DMS79 treated with DMSO at 0.1 percent for 48 hours (cell line): ENCODE measurements at places on chromosomes 13 and 19.
A peak's percentile ranks its signal among the peaks of the same experiment; 100 is the strongest.

DNA sequence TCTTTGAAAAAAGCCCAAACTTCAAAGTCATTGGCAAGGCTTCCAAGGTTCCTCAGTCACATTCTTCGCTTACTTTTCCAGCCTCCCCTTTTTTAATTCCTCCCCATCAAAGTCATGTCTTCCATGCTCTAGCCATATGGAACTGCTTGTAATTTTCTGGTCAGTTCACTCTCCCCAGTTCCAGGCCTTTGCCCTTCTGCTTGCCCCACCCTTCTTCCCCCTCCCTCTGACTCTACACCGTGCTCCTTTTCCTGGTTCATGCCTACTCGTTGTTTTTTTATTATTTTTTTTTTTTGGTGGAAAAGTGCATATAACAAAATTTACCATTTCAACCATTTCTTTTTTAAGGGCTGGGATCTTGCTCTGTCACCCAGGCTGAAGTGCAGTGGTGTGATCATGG, 102.3 kb downstream of the UBL3 start:
- no peak for DNase-seq

GRCh38 chr13:96662036-96662435, 332.2 kb downstream of the OXGR1 start:
- no peak for DNase-seq

- DNase-seq, result no peak
These were observed 38.7 kb upstream of the ZNF254 start for GRCh38 chr19:24048261-24048660.

GRCh38 chr19:51754109-51754508, 2.4 kb upstream of the FPR1 start:
- no peak for DNase-seq

GRCh38 chr13:35477386-35477946, 977 bp upstream of the MAB21L1 start:
- DNase-seq, result no peak

DNA sequence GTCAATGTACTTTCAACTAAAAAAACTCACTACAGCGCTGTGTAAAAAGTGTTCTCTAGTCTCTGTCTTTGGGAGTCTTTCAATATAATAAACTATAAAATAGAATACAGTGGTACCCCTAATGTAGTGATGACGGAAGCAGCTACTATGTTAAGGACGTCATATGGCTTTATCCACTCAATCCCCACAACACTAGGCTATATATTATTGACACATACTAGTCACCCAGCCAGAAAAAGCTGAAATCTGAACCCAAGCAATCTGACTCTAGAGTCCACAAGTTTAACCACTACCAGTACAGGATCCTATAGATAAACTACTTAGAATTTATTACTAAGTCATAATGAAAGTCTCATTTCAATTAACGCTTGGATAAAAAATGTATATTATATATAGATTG, 48.3 kb downstream of the ELF1 start:
- no peak for DNase-seq

DNA sequence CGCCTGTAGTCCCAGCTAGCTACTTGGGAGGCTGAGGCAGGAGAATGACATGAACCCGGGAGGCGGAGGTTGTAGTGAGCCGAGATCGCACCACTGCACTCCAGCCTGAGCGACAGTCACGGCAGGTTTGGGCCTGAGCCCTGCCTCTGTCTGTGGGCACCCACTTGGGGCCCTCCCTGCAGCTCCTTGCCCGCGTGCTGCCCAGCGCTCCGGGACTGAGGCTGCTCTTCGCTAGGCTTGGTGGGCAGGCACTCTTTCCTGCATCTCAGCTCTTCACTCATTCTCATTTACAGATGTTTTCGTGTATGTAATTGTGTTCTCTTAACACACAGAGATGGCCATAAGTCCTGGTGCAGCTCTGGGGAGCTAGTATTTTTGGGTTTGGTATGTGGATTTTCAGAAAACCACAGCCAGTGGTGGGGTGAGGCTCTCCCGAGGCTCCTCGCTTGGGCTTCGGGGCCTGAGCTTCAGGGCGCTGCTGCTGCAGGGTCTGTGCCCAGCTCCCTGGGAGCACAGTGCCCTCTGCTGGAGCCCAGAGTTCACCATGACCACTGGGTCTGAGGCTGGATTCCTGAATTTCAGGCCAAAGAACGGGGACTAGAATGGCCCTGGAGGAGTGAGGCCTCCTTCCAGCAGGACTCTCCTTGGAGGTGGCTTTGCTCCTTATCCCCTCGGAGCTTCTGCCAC, 15.2 kb downstream of the UPF1 start:
- peak; percentile 34 for DNase-seq

DNA sequence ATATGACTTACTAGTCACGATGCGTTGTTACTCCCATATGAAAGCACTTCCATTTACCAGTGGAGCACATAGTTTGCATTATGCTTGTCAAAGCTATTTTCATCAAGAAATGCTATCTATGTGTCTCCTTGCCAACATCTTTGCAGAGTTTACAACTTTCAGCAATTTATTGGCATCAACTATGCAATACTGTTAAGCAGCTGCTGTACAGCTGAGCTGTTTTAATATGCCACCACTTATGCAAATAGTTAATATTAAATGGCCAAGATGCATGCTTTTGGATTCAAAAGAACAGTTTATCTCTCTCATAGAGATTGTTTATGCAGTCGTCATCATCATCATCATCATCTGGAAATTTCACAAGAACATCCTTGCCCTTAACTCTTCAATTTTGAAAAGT, 67.9 kb upstream of the KLF5 start:
- DNase-seq, result no peak

DNA sequence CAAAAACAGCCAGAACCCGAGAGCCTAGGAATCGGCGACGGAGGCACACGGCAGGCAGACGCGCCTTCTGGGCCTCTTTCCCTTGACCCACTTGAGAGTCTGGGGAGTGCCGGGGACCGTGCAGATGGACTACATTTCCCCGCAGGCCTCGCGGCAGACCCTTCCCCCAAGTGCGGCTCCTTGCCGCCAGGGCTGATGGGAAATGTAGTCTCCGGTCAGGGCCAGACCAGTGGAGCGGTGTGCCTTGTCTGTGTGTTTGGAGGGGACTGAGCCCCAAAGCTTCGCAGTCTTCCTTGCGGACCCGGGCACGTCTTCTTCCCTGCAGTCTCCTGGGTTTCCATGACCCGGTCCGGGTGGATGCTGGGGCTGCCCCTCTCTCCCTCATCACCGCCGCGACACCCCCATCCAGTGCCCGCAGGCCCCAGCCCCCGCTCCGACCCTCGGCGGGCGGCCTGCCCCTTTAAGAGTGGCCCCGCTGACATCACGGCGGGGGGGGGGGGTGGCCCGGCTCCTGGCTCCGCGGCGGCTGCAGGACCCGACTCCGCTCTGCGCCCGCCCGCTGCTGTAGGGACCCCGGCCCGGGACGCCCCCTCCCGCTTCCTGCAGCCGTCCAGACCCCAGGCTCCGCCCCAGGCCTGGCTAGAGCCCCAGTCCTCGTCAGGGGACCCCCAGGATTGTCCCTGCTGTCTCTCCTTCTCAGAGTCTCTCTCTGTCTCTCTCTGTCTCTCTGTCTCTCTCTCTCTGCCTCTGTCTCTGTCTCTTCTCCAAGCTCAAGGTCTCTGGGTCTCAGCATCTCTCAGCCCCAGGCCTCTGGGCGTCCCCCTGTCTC, 758 bp upstream of the CACNG7 start:
- DNase-seq, result peak; percentile 50

- no peak for DNase-seq
These were observed 358.9 kb upstream of the NBEA start for GRCh38 chr13:34583181-34583580.

- peak; percentile 80 for DNase-seq
These were observed 68.6 kb upstream of the KL start for GRCh38 chr13:32947411-32948276.

- peak; percentile 96 for DNase-seq
These were observed 73.4 kb upstream of the UBL3 start for GRCh38 chr13:29923554-29924481.

DNA sequence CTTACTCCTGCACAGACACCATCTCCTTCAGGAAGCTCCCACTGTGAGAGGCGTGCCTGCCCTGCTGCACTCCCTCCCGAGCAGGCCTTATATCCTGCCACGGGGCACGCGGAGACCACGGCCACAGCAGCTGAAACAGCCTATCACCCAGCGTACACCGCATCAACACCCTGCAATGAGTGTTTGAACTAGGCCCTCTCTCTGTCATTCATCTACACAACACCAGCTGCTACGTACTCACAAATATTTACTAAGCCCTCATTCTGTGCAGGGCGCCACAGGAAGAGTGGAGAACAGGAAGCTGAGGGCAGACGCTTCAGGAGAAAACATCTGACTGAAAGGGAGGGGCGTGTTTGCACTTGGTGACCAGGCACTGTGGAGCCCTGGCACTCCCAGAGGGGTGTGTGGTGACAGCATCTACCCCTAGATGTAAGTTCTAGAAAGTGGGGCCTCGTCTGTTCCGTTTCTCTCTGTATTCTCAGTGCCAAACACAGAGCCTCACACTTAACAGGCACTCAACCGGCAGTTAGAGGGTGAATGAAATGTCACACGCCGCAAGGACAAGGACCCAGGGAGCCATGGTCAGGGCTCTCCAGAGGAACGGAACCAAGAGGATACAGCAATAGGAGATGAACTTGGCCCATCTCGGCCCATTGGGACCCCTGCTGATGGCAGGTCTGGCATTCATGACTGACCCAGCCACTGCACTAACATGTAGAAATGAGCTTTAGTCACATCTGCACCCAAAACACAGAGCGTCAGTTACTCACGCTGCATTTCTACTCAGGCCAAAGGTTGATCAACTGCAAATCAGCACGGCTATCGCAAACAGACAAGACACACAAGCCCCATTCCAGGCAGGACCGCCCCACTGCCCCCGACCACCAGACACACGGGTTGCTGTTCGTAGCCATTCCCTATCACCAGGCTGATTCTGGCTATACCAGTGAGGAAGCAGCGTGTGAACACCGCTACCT, 15.7 kb downstream of the RANBP3 start:
- DNase-seq, result peak; percentile 86

DNA sequence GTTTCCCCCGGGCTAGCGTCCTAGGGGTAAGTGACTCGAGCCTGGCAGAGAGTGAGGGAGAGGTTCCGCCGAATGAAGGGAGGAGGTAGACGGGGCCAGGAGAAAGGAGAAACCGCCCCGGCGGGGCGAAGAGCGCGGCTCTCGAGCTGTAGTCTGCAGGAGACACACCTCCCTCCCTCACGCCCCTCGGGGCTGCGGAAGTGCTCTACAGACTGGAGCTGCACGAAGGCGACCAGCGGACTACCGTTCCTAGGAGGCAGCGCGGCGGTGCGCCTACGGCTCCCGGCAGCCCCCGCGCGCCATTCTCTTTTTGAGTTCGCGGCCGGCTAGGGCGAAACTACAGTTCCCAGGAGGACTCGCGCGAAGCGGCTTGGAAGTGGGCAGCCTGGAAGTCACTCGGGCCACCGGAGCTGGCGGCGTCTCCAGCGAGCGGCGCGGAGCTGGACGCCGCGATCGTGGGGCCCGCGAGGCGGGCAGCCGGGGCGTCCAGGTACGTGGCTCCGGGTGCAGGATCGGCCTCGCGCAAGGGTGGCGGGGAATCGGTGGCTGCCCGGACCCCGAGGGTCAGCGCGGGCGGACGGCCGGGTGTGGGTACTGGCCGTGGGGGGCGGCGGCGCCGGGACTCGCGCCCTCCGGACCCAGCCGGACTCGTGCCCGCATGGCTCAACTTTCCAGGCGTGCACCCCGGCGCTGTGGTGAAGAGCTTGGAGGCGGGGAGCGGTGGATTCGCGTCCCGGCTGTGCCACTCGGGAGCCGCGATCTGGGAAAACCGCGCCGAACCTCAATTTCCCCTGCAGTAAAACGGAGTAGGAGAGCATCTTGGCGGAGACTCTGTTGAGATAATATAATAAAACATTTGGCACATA, at the start of gene SIPA1L3:
Gene SIPA1L3, plus strand, starts transcription at position 340 of the 866 bp plus-strand sequence. CDS start 174,358 bp downstream, outside the sequence.
- peak; percentile 94 for DNase-seq

- no peak for DNase-seq
These were observed 5.3 kb downstream of the PRKACA start for GRCh38 chr19:14112051-14112808.

DNA sequence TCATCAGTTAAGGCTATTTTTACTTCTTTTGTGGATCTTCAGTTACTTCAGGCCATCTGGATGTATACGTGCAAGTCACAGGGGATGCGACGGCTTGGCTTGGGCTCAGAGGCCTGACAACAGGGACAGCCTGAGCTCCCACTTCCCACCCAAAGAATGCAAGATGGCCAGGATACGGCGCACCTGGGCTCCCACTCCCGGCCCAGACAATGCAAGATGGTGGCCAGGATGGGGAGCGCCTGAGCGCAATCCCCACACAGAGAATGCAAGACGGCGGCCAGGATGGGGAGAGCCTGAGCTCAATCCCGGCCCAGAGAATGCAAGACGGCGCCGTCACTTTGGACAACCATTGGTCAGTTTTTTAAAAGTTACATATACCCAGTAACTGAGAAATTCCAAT, 25.3 kb upstream of the MIER2 start:
- no peak for DNase-seq

- DNase-seq, result no peak
These were observed 14.6 kb downstream of the CBLC start for GRCh38 chr19:44792281-44792680.

DNA sequence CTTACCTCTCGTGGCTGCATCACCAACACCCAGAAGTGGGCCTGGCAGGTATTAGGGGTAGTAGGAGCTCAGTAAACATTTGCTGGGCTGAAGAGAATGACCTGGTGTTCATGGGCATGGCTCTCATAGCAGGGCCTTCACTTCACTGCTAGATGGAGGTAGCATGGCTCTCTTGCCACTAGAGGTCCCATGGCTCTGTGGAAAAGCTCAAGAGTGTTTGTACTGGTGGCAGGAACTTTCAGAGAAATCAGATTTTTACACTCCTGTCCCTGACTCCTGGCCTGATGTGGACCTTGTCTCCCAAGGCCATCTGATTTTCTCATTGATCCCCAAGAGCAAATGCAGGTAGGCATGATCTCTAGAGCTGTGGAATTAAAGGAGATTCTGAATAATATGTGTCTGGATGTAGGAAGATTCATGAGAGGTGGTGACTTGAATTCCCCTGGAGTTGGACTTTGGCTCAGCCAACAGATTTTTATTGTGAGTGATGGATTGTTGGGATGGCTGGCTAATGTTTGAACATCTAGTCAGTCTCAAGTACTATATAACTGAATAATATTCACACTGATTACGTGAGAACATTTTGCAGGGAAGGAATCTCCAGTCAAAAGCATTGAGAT, 5.7 kb downstream of the ZNF574 start:
- DNase-seq, result no peak

DNA sequence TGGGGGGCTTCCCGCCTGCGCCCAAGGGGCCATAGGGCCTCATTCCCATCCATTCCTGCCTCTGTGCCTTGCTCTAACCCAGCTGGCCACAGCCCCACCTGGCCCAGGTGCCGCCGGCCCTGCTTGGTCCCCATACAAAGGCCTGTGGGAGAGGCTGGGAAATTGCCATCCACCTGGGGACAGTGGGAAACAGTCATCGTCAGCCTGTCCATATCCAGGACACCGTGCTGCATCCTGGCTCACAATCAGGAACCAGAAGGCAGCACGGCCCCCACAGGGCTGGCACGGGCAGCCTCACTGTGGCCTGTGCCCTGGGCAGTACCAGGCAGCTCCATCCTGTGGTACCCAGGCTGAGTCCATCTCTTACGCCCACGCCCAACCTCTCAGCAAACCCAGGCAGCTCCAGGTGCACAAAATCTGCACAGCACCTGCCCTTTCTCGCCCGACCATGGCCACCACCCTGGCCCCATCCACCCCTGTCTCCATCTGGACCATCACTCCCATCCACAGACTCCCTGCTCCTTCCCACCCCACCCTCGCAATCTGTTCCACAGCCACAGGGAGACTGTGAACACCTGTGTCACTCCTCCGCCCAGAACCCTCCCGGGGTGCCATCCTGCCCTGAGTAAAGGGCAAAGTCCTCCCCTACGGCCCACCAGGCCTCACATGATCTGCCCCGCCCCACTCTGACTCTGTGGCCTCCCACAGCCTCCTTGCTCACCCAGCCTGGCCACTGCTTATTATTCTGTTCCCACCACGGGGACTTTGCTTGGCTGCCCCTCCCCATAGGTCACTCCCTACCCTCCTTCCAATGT, 21.1 kb upstream of the FBXO27 start:
- no peak for DNase-seq
